NCI-H510A treated with DMSO at 0.1 percent for 48 hours (cell line): ENCODE measurements at places on chromosomes 6 and 20.

DNA sequence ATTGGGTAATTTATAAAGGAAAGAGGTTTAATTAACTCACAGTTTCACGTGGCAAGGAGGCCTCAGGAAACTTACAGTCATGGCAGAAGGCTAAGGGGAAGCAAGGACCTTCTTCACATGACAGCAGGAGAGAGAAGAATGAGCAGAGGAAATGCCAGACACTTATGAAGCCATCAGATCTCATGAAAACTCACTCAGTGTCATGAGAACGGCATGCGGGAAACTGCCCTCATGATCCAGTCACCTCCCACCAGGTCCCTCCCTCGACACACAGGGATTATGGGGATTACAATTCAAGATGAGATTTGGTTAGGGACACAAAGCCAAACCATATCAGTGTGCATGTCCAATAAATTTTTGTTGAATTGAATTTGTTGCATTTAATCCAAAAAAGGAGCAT, 52.0 kb downstream of the ECT2L start:
- no peak for DNase-seq

DNA sequence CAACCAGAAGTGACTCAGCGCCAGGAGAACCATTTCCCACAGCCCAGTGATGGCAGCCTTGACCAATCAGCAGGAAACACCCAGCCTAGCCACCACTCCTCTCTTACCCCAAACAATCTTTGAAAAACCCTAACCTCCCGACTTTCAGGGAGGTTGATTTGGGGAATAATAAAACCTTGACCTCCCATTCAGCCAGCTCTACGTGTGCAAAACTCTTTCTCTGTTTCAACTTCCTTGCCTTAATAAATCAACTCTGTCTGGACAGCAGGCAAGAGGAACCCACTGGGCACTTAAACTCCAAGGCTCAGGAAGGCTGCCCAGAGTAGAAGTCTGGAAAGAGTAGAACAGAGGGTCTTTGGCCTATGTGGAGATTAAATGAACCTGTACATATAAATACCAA, 35.0 kb downstream of the SERPINB1 start:
- DNase-seq, result no peak

- DNase-seq, result no peak
Observed at GRCh38 chr6:37555040-37555781, 55.5 kb upstream of the CCDC167 start.

GRCh38 chr6:141848029-141848890, 284.5 kb upstream of the GJE1 start:
- DNase-seq, result no peak

DNA sequence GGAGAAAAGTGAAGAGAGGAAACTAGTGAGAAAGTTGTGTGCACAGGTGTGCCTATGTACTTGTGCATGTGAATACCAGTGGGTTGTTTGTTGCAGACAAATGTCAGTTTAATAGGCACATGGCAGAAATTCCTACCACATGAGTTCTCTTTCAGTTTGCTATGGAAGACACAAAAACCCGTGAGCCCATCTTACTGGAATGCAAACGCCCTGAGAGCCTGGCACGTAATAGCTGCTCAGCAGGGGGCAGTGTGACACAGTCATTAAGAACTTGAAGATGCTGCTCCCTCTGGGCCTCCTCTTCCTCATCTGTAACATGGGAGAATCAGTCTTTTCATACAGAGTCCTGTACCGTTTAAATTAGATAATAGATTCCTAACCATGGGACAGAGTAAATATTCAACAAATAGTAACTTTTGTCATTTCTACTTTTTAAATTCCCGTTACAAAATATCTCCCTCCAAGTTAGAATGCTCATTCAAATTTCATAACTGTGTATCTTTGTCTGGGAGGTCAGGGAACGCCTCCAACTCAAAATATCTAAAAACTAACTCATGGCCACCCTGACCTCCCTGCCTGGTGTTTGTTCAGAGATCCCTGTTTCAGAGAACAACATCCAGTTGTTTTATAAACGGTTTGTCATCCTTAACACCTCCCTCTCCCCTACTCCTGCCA, 802.9 kb downstream of the MAFB start:
- DNase-seq, result no peak
